ENCODE measurements at places on chromosomes 2 and 18. TPM values are rescaled to one million over a fixed set of nuclear protein-coding genes. Genes with fewer than 3 reads are reported as not detected.
A peak's percentile ranks its signal among the peaks of the same experiment; 100 is the strongest.

GRCh38 chr2:172437419-172438341, 10.3 kb downstream of the ITGA6 start:
- DNase-seq = peak; percentile 55

- no peak for DNase-seq
Measured at GRCh38 chr2:171136024-171136423, 24.7 kb downstream of the TLK1 start.

Gene CRYGD
- total RNA-seq = not detected

GRCh38 chr2:22281033-22281432, 1103.9 kb upstream of the KLHL29 start:
- DNase-seq = peak; percentile 30

DNA sequence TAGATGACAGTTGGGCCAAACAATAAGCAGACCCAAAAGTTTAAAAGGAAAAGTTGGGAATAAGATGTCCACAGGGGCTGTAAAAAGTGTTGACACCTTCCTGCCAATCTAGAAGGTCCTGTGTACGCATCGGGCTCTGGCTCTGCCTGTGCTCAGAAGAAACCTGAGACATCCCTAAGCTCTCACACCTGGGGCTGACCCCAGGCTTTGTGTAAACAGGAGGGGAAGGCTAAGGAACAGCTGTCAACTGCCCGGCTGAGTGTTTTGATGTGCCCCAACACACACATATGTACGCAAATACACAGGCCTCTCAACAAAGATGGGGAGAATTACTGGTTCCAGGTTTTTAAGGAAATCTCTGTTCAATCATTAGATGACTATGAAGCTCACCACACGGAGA, 59.5 kb downstream of the TMEM131 start:
- peak; percentile 23 for DNase-seq

DNA sequence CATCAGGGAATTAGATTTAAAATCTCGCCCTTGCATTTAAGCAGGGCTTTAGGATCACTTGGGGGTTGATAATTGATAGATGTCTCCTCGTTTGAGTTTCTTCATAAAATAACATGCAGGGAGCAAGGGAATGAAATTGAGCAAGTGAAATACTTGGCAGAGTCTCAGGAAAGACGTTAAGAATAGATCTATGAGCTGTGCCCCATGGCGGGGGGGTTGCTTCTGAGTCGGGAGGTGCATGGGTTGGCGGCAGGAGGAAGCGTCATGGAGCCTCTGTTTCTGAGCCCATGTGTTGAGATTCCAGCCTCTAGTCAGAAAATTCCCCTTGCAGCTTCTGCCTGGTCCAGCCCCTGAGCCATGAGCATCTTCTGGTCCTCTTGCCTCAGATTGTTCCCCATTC, 82.0 kb downstream of the APOB start:
- DNase-seq = no peak

Gene SP140
- 0.11 TPM for total RNA-seq

DNA sequence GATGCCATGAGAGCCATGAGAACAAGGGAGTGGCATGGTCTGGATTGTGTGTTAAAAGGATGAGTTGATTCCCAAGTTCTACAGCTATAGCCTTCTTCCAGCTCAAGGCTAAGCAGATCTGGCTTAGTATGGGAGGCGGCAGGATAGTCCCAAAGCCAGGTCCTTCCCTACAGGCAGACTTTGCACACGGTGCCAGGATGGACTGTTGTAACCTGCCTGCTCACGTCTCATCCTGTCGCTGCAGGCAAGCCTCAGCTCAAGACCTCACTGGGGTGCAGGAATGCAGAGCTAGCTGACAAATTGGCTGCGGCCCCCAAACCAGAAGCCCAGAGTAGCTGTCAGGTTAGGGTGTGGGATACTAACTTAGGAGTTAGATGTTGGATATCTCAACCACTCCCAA, 28.8 kb upstream of the IGFBP5 start:
- DNase-seq = no peak

GRCh38 chr2:25161055-25161781, 7.2 kb downstream of the POMC start:
- no peak for DNase-seq

DNA sequence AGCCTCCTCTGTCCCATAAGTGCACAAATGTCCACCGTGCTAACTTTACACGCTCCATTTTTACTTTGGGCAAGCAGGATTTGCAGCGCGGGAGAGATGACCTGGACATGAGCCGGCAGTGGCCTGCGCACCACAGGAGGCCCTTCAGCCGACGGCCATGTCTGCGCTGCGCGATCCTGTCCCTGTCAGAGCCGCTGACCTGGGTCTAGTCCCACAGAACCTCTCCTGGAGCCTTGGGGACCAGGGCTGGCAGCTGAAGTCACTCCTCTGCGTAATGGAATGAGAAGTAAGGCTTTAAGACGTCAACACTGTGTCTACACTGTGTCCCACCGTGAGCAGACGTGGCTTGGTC, 29.6 kb downstream of the ADI1 start:
- DNase-seq = no peak

Gene DLX1
- total RNA-seq = 7.4 TPM

Gene C2orf66
- not detected for total RNA-seq

GRCh38 chr2:181457121-181457740, at the start of gene ITGA4:
ITGA4 (plus strand) TSS chr2:181457386; CDS start chr2:181457655, 269 bp downstream.
- peak; percentile 83 for DNase-seq

GRCh38 chr2:101311696-101312017, 3.2 kb upstream of the RNF149 start:
- DNase-seq = no peak

DNA sequence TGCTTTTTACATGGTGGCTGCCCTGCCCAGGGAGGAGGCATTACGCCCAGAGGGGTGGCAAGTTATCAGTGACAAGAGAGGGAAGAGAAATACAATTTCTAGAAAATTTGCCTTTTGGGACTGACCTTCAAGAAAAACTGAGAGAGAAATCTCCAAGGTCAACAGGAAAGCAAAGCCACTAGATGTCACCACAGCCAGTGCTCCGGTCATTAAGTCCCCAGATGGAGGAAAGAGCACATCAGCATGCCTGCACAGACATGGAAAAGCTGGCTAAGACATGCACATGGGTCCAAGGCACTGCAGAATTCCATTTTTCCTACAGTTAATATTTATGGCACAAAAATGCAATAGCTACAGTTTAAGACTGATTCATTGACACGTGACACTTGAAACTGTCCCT, 21.0 kb downstream of the FHL2 start:
- DNase-seq = no peak

DNA sequence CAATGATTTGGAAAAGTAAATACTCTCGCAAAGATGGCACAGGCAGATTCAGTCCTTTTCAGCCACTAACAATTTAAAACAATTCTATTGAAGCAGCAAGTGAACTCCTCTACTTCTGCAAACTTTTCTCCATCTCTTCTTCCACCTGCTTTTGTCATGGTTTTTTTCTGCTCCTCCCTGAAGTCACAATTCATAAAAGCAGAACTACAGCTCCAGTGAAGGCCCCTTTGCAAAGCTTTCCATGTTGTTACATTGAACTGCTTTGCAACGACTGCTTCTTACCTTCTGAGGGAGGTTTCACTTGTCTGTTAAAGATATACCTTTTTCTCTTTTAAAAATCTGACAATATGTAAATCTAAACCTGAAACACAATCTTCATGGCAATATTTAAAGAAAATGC, 3.7 kb upstream of the SERTAD2 start:
- DNase-seq = no peak

DNA sequence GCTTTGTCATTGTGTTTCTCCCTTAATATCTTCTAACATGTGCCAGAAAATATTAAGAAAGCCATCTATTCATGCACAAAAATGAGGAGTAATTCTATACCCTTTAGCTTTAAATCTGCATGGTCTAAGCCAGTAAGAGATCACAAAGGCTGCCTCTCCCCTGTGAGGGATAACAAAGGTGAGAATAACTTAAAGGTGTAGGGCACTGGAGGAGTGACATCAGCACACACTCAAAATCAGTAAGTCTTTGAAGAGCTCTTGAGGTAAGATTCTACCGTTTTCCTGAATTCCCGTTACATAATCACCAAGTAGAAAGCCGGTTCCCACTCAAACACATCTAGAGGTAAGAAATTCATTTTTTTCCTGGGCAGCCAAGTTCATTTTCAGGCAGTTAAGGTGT, 123.9 kb upstream of the SULT1C3 start:
- DNase-seq = no peak

GRCh38 chr2:163604941-163605555, 130.8 kb downstream of the FIGN start:
- peak; percentile 32 for DNase-seq

Gene PLCL1
- 0.11 TPM for total RNA-seq

Gene SCN2A
- total RNA-seq = 0.83 TPM

DNA sequence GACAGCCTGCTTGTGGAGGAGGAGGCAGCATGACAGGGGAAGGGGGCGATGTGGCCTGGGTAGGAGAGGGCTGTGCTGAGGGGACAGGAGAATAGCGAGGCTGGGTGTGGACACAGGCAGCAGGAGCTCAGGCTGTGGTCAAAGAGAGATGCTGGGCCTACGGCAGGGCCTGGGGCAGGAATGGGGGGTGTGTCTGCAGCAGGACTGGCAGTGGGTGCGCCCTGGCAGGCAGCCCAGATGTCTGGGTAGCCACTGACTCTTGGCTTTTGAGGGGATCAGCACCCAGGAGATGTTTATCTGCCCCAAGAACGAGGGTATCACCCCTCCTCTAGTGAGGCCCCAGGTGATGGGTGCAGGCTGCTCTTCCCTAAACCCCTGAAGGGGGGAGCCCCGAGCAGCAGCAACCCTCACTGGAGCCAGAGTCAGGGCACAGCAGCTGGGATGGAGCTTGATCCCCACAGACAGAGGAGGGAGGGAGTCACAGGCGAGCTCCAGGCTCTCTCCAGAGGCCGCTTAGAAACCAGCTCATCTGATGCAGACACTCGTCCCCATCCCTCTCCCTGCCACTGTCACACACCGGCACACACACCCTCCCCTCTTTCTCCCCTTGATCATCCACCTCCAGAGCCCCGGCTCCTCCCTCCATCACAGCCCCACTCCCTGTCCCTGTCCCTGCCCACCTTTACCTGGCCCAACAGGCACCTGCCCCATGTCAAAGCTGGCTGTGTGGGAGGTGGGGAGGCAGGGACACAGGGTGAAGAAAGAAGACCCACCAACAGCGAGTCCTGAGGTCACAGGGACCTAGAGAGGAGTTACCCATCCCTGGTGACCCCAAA, 29.8 kb upstream of the TNS1 start:
- no peak for DNase-seq

Gene CBLN2
- 0.29 TPM for total RNA-seq

- peak; percentile 33 for DNase-seq
Measured at GRCh38 chr18:3703732-3704176, 253.8 kb downstream of the TGIF1 start.

GRCh38 chr18:36830158-36830495, 1.2 kb downstream of the KIAA1328 start:
- DNase-seq = no peak

Gene SERPINB4
- not detected for total RNA-seq

GRCh38 chr2:239856620-239857285, 168.4 kb downstream of the NDUFA10 start:
- no peak for DNase-seq

- no peak for DNase-seq
Measured at GRCh38 chr2:96145848-96146152, 560 bp upstream of the DUSP2 start.

- no peak for DNase-seq
Measured at GRCh38 chr2:134103196-134103595, 150.7 kb upstream of the MGAT5 start.
